ENCODE measurements at places on chromosomes 3 and 15.

GRCh38 chr3:107581230-107581629 is 58.5 kb downstream of the BBX start:
- DNase-seq = no peak

DNA sequence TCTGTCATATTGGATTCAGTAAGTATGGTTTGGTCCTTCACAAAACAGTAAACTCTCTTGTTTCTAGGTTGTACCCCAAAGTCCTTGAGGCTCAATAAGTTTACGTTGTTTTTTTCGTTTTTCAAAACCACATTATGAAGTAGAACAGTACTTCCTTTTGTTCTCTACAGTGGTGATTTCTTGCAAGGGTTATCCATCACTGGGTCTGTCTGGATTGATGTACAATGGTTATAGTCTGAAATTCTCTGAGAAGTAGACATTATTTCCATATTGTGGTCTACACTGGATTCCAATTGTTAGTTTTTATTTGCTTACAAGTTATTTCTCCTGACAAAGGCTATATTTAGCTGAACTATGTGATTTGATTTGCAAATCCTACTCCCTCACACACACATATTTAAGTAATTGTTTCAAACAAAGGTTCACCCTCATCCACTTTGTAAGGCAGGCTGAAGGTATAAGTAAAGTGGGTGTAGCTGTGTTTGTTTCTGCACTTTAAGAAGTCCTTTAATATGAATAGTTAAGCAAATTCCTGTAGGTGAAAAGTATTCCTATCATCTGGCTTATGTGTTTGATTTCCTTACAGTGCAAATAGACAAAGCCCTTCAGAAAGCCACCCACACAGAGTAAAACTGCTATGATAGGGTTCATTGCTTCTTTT is 64.2 kb upstream of the MME start:
- no peak for DNase-seq

DNA sequence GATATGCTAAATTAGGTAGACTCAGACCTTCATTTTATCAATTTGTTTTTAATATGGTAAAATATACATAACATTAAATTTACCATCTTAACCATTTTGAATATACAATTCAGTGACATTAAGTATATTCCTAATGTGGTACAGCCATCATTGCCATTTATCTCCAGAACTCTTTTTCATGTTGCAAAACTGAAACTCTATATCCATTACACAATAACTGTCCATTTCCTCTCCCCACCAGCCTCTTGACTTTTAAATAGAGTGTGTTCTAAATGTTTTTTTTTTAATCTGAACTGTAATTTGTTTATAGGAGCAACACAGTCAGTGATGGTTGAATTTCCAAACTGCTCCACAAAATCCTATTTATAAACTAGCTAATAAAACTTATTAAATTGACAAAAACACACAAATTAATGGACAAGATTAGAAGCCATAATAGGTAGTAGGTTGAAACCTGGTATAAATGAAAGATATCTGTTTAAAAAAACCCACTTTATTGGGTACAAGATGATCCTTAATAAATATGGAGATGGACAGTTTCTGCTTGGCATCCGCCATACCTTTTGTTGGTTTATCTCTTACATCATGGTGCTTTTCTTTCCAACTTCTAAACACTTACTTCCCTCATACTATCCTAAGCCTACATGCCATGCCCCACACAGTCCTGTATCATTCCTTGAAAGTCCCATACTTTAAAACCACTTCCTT is 142.4 kb downstream of the ZPLD1 start:
- no peak for DNase-seq

DNA sequence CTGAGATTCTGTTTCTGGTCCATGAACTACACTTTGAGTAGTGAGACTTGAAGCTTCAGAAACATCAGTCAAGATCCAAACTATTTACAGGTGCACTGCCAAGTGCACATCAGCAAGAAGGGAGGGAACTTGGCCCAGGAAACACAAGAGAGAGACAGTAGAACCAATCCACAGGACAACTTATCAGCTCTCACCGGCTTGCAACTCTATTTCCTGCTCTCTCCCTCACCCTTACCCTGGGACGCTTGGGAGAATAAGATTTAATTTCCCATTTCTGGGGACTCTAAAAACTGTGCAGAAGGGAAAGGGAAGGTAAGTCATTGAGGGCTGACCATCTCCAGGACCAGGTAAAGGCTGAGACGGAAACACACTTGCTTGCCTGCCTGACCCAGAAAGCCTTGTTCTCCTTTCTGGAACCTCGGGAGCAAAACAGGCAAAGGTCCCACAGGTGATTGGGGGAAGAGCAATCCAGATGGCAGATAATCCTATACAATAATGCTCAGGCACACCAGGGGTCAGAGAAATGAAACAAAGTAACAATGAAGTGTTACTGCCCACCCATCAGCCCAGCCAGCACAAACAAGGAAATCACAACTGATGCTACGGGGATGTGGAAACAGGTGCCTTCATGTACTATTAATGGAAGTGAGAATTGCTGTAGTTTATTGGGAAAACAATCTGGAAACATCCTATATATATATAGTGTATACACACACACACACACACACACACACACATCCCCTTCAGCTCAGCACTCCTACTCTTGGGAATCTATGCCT is 154.4 kb downstream of the XXYLT1 start:
- DNase-seq = no peak

- DNase-seq = no peak
Measured at GRCh38 chr3:101995371-101996046, 146.2 kb downstream of the NFKBIZ start.

DNA sequence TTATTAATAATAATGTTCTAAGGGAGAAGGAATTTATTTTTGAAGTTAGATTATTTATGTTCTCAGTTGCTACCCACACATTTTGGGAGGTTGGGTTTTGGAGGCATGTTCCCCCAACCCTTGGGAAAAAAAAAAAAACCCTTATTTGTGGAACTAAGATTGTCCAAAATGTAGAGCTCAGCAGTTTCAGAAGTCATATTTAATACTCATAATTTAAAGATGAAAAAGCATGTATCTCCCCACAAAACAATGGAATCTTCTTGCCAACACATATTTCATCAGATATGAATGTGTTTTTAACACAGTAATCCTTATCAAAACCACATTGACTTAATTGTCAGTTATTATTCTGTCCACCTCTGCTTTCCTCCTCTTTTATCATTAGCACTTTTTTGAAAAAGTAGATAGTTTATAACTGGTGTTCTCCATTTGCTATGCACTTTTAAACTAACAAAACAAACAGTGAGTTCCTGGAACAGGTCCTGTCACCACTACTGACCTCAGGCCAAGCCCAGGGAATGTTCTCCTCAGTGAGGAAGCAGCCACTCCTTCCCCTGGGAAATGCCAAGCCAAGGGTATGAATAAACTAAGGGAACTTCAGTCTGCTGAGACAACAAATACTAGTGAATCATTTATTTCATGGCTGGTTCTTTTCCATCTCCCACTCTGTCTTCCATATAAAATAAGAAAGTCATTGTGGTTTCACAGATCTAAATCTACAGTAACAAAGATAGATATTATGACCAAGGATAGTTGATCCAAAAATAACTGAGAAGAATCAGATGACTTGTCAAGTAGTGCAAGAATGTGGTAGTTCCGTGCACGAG is 414.4 kb upstream of the ALCAM start:
- no peak for DNase-seq

DNA sequence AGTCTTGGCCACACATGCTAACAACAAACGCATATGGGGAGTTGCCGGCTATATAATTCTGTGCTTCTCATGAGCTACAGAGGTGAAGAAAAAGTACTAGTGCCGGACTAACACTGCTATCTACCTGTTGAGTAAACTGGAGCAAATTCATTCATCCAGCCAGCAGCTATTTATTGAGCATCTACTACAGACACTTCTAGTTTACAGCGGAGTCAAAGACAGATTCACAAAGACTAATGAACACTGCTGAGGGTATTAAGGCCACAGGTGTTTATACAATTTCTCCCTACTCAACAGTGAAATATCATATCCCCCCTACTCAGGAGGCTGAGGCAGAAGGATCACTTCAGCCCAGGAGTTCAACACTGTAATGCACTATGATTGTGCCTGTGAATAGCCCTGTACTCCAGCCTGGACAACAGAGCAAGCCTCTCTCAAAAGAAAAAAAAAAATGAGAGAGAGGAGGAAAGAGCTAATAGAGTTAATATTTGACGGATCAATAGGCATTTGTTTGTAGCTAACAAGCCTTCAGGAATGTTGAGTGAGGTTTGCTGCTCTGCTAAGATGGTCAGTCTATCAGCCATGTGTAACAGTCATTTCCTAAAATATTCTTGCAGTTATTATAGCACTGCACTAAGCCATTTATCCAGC is 17.8 kb downstream of the ADCY5 start:
- DNase-seq = no peak

All from KBM-7 (cell line).